ENCODE measurements at places on chromosomes 1 and 21. TPM values are rescaled to one million over a fixed set of nuclear protein-coding genes. Genes with fewer than 3 reads are reported as not detected.

DNA sequence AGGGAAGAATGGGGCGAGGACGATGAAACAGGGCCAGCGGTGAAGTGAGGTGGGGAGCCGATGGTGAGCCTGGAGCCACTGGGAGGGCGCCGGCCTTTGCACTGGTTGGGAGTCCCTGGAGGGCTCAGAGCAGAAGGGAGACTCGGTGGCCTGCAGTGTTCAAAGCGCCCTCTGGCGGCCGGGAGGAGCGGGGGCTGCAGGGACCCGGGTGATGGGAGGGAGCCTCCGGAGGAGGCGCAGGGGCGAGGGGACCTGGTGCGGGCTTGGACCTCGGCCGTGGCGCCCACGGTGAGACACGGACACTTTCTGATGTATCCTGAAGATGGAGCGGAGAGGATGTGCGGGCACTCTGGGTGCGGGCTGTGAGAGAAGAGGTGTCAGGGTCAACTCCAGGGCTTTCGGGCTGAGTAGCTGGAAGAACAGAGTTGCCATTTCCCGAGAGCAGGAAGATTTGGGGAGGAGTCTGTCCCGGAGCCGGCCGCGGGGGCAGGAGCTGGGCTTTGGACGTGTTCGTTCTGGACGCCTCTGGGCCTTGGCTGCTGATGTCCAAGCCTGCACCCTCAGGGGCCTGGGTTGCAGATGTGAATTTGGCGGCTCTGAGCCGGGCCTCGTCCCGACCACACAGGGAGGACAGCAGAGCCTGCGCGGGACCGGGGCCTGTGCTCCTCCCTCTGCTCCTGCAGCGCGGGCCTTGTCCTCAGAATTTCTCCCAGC is 29.7 kb downstream of the HEYL start:
- no peak for DNase-seq

GRCh38 chr1:207861442-207862177 is 49.3 kb downstream of the CD34 start:
- no peak for DNase-seq

DNA sequence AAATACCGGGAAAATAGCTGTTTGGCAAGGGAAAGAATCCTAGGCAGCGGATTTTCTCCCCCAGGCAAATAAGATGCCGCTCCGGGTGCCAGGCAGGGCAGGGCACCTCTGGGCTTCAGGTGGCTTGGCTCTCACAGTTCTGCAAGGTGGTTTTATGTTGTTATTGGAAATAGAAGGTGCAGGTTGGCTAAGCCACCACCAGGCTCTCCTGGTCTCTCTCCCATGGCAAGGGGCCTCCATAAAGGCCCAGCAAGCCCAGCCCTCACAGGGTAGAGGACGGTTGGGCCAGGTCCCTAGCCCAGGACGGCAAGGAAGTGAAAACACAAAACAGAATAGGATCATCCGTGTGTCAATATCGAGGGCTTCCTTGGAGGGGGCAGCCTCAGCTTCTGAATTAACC is 37.6 kb upstream of the GPR153 start:
- no peak for DNase-seq

- DNase-seq: no peak
Measured at GRCh38 chr21:37257511-37257966, 9.6 kb downstream of the VPS26C start.

- no peak for DNase-seq
Measured at GRCh38 chr1:93029317-93029716, 49.8 kb upstream of the MTF2 start.

OR10J5 gene
- polyA plus RNA-seq: not detected

All from left renal pelvis (tissue), 4 donors.